Left ventricle myocardium superior (tissue), 1 donor: ENCODE measurements at places on chromosomes 5 and 9.

DNA sequence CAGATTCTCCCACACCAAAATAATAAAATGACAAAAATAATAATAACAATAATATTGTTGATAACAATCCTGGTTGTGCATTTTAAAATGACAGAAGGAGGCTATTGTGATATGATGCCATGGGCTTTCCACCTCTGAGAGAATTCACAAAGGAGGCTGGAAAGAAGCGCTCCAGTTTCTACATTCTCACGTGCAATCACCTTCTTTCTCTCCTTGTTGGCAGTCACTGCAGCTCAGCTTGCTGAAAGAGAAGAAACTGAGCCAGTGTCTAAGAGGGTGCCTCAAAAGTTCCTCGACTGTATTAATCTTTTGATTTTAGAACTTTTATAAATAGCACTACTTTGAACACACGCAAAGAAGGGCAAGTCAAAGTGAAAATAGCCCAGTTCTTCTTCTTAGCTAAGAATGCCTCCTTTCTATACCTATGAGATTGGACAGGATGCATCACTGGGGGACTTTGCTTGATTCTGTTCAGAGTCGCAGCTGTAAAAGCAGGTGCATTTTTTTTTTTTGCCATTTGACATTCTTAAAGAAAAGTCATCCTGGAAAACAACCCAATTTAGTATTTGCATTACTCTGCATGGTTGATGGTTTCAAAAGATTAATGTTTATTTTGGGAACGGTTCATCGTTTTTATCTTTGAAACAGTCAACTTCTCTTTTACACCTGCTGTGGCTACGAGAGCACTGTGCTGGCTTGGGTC, 12.4 kb upstream of the SUB1 start:
- no peak for DNase-seq

DNA sequence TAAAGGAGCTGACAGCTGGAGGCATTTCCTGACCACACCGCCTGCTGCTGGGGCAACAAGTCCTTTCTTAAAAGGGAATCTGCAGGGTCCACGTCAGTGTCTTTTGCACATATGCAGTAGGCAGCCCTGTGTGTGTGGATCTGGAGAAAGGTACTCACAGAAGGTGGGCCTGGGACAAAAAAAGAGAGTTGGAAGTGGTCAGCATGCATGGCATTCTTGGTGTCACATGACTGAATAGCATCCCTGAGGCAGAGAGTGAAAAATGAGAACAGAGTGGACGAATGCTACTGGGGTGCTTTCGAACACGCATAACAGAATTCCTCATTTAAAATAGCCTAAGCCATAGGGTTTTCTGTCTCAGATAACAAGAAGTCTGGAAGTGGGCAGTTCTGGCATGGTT, 47.0 kb downstream of the DNAJC21 start:
- DNase-seq: no peak

GRCh38 chr9:110146373-110146772, 61.6 kb downstream of the C9orf152 start:
- DNase-seq: no peak

GRCh38 chr9:79477955-79478771, 93.6 kb upstream of the TLE4 start:
- DNase-seq: no peak

DNA sequence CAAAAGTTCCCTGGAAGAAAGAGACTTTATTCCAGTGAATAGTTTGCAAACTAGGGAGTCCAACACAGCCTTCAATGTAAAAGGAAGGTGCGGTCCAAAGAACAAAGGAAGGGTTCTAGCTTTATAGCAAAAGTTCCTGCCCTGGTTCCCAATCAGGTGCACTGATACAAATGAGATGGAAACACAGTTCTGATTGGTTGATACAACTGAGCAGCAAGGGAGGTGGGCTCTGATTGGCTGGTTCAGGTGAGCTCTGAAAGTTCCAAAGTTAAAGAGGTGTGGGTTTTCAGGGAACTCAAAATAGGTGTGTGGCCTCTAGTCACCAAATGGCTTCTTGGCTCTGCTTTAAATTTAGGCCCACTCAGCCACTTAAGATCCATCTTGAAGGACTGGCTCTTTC, 43.1 kb downstream of the P4HA2 start:
- no peak for DNase-seq

DNA sequence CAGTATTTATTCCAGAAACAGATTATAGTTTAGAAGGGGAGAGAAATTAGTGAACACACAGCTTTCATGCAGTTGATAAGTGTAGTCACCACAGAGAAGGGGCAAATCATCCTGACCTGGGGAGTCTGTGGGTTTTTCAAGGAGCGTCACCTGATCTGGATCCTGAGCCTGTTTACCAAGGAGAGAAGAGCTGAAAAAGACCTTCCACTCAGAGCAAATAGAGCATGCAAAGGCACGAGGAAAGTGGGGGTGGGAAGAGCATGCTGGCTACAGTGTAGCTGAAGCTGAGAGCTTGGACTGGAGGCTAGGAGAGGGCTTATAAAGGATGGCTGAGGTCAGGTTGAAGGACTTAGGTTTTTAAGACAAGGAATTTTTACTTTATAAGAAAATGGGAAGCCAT, 30.4 kb downstream of the ACO1 start:
- DNase-seq: no peak

GRCh38 chr9:106752581-106752980, 110.4 kb upstream of the ZNF462 start:
- DNase-seq: no peak

DNA sequence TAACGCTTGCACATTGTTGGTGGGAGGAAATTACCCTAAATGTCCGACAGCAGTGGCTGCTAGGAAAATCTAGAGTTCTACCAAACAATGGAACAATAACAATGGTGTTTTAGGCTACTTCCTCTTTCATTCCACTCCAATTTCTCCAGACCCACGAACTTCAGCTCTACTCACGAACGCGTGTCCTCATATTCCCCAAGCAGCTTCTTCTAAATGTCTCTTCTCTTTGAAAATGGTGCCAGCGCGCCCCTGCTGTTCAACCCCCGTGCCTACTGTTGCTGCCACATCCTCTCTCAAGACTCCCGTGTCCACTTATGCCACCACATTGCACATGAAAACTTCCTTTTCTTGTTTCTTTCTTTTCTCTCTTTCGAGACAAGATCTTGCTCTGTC, 25.6 kb downstream of the OR2V2 start:
- no peak for DNase-seq

- no peak for DNase-seq
Observed at GRCh38 chr5:155974369-155974768, 352.6 kb upstream of the SGCD start.

DNA sequence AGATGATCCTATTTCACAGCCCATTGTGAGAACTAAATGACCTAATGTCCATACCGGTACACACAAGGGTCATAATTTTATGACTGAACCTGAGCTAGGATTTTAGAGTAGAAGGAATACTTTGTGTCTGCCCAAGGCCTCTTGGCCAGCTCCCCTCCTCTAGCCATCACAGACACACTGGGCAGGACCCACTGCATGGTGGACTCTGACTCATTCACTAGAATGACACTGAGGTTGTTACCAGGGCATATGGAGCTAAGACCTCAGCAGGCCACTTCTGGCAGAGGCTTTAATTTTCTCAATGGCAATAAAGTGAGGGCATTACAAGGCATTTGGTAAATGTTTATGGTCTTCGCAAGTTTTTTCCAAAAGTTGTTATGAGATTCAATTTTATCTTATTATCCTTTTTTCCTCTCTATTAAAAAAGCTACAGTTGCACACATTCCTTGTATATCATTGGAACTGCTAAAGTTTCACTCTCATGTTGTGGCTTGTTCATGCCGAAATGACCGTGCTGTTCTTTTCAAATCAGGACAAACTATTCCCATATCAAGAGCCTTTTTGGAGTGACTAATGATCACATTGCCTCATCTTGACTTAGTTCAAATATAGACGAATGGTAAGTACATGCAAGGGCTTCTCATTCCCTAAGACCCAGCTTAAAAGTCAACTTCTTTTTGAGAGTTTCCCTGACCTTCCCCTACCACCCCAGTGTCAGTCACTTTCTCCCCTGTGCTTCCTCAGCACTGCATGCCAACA, 595.7 kb downstream of the ACTL7B start:
- DNase-seq: no peak
